Activated CD4-positive, alpha-beta T cell treated with anti-CD3 and anti-CD28 coated beads, Interleukin-2, Interleukin-4, amounts not matched to agents 100 ng/mL and 50 ng/mL, durations not matched to agents 16 hours and 8 hours (primary cell): ENCODE measurements at places on chromosomes 2 and 18.
A peak's percentile ranks its signal among the peaks of the same experiment; 100 is the strongest.

DNA sequence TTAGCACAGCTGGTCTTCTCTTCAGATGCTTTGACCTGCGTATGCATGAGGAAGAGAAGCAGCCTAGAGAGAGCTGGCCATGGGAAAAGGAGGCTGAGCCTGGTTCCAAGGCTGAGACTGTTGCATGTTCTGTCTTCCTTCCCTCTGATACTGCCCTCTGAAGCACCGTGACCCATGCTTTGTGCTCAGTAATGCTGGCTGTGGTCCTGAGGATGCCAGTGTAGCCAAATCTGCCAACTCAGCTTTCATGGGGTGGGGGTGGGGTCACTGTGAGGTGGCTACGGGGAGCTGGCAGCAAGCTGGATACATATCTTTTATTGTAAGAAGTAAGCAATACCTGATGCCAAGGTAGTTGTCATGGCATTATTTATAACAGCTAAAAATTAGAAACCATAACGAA, 41.5 kb downstream of the EPAS1 start:
- DNase-seq, result no peak

GRCh38 chr2:22209545-22209944, 1085.8 kb downstream of the TDRD15 start:
- DNase-seq, result no peak

DNA sequence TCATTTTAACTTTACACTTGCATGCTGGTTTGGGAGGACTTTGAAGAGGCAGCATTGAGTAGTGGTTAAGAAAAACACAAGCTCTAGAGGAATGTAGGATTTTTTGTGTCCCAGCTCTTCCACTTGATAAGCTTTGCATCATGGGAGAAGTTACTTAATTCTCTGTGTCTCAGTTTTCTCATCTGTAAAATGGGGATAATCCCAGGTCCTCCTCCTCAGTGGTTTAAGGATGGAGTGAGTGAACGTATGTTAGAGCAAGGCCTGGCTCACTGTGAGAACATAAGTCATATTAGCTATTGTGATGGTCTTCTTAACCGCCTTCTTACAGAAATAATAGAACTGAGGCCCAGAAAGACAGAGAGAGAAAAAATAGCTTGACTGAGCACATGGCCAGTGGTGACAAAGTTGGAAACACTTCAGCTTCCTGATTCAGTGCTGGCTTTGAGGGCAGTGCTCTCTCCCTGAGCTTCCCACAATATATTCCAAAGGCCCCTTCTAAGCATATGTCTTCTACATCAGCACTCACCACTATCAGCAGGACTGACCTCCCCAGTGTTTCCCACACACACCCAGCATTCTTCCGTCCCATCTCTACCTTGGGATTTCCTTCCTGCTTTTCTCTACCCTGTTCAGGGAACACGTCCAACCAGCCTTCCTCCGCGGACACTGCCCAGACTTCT, 214.9 kb upstream of the TNP1 start:
- DNase-seq, result no peak

DNA sequence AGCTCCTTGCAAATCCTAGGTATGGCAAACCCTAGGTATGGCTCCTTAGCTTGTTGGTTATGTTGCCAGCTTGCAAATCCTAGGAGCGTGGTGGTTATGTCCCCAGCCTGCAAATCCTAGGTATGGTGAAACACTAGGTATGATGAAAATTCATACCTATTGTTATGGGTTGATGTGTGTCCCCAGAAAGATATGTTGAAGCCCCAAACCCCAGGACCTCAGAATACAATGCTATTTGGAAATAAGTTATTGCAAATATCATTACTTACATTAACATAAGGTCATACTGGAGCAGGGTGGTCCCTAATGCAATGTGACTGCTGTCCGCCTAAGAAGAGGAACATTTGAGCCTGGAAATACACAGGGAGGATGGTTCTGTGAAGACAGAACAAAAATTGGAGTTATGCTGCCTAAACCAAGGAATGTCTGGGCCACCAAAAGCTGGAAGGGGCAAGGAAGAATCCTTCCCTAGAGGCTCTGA, 220.8 kb downstream of the MYCN start:
- DNase-seq, result no peak

DNA sequence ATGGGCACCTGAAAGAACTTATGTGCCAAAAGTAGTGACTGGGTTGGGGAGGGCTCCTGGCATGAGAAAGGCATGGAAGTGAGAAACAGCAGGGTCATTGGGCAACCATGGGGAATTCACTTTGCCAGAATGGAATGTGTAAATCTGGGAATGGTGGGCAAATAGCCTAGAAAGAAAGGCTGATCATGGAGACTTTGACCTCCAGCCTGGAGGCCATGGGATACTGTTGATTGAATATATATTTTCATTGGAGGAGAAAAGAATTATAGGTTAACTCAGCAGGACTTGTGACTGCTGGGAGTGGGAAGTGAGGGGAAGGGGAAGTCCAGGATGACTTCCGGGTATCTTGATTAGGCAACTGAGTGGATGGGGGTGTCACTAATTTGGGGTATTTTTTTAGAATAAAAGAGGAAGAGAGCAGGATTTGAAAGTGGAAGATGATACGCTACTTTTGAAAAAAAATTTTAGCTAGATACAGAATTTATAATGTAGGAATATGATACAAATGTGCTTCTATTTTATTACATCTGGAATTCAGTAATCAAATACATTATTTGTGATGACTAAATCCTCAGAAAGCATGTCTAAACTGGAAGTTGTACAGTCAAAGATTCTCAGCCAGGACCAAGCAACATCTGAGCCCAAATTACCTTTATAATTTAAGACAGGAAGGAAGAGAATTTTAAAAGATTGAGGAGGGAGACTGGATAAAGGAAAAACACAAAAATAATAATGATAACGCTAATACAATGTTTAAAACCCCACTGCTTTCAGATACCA, 116.2 kb downstream of the GATA6 start:
- DNase-seq, result no peak

DNA sequence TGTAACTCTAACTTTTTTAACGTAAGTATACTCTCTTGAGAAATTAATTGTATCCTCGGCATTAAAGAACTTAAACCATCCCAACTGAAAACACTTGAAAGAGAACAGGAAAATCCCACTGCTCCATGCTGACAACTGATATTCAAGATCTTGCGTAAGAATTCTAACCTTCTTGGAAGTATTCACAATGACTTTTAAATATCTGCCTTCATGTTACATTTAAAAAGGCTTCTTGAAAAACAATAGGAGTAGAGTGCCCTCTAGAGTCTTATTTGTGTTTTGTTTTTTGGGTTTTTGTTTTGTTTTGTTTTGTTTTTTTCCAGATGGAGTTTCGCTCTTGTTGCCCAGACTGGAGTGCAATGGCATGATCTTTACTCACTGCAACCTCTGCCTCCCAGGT, 65.4 kb upstream of the DNAJC10 start:
- DNase-seq, result peak; percentile 23

DNA sequence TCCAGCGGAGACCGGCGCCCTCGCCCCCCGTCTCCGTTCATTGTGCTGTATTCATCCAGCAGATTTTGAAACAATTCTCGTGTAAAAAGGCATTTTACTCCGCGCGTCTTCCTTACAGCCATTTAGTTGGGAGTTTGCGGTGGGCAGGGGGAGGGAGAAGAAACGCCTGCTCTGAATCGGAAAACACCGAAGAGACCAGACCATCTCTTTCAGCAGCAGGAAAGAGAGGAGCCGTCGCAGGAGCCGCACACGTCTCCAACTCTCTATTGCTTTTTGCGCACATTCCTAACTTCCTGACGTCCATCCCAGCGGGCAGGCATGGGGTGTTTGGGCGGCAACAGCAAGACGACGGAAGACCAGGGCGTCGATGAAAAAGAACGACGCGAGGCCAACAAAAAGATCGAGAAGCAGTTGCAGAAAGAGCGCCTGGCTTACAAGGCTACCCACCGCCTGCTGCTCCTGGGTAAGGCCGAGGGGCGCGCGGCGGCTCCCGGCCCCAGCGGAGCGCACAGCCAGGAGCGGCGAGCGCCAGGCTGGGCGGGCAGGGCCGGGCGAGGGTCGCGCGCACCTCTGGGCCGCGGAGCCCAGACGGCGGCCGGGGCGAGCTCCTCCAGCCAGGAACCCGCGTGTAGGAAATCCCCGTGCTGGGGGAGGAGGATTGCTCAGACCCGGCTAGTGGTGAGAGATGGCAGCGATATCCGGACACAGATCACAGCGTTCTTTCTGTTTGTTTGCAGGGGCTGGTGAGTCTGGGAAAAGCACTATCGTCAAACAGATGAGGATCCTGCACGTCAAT, 63.2 kb downstream of the GNAL start:
- peak; percentile 25 for DNase-seq

DNA sequence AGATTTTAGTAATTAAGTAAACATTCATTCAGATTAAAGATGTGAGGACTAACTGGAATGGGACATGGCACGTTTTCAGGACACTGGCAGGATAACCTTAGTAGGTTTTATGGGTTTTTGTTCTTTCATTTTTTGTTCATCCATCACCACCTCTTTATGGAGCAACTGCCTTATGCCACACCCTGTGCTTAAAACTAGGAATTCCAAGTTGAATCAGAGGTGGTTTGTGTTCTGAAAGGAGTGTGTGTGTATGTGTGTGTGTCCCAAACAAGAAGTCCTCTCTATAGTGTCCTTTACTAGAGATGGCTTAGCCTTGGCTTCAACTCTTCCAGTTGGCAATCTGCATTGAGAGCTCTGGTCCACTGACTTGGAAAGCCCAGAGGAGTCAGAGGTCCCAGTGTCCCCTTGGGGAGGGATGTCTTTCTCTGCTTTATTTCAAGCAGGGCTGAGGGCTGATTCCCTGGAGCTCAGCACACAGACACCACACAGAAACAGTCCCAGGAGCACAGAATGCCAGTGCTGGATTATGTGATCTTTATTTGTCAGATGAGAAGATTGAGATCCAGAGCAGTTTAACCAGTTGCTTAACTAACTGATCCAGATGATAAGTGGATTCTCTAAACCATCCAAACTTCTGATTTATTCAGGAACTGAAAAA, 25.2 kb downstream of the RHOB start:
- no peak for DNase-seq

GRCh38 chr2:10668402-10669012, 21.3 kb downstream of the NOL10 start:
- peak; percentile 75 for DNase-seq

- no peak for DNase-seq
These were observed 16.4 kb upstream of the MARCHF7 start for GRCh38 chr2:159695795-159696448.

GRCh38 chr2:238425505-238425978, 1.2 kb upstream of the ASB1 start:
- DNase-seq, result no peak

DNA sequence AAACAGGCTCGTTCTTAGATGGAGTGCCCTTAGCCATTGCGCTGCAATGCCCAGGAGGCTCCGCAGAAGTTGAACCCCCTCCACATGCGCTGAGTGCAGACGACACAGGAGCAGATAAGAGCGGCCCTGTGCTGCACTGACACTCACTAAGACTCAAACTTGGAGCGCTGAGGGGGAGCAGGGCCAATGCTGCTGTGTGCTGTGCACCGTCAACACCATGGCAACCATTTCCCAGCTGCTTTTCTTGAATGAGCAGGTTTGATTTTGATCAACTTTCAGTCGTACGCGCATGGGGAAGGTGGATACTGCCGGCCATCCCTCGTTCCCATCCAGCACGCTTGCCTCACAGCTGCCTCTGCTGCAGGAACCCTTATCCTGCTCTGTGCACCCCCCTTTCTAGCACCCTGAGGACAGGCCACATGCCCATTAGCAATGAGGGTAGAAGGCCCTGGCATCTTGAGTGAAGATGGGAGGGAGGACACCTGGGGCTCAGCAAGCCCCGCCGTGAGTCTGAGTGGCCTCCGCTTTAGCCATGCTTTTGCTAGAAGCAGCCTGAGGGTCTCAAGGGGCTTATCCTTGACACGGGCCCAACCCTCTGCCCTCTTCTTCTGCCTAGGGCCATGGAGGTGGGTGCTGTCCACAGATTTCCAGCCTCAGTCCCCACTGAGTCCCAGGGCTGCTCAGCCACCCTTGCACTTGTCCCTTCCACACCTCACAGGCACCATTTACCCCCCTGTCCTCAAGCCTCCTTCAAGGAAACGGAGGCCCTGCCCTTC, 271.9 kb downstream of the PHLPP1 start:
- DNase-seq, result no peak

- DNase-seq, result no peak
These were observed 467.7 kb upstream of the ID2 start for GRCh38 chr2:8214036-8214615.

GRCh38 chr2:241673189-241673663, 13.4 kb downstream of the DTYMK start:
- DNase-seq, result no peak

GRCh38 chr2:80530442-80531064, 226.0 kb upstream of the LRRTM1 start:
- no peak for DNase-seq

- DNase-seq, result no peak
These were observed 110.1 kb downstream of the MCFD2 start for GRCh38 chr2:46805401-46805951.

DNA sequence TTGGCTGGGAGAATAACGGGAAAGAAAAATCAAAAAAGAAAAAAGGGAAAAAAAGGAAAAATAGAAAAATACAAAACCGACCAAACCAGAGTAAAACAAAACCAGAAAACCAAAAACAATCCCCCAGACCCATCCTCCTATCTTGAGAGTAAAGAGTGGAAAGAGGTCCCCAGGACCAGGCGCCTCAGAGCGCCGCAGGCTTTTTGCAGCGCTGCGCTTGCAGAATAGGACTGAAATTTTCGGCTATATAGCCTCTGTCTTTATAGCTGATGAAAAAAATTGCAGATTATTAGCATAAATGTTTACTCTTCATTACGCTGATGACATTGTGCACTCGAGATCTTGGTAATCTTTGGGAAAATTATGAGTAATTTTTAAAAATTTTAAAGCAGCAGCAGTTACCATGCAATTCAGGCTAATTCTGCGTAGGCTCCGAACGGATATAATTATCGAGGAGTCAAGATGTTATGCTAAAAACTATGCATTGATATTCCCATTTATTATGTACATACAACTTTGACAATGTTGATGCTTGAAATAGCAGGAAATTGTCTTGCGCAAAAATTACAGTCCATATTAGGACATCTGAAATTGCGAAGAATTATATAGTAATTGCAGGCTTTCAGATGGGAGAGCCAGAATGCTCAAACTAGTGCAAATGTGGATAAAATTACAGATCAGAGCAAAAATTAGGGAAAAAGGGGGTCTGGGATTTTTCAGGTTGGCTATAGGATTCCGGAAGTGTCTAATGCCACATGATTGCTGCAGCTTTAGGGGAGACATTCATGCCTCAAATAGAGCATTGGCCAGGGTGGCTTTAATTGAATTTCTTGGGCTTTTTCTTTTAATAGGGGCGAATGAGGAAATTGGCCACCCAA, 8.3 kb downstream of the DLX1 start:
- no peak for DNase-seq
